ENCODE measurements at places on chromosomes 6 and 20. TPM values are rescaled to one million over a fixed set of nuclear protein-coding genes. Genes with fewer than 3 reads are reported as not detected.

- no peak overlapping the region for H3K27ac ChIP-seq
- no peaks in the 10 kb centered on the region for H3K4me1 ChIP-seq
- no peak overlapping the region for H3K4me3 ChIP-seq
- H3K36me3 ChIP-seq = no peaks in the 10 kb centered on the region
These were observed 82.9 kb upstream of the MARCKS start for GRCh38 chr6:113774127-113774825.

GRCh38 chr6:153872946-153873345 lies 166.1 kb upstream of the OPRM1 start:
- no peaks in the 10 kb centered on the region for H3K36me3 ChIP-seq
- no peak overlapping the region for H3K27ac ChIP-seq
- no peaks in the 10 kb centered on the region for H3K4me1 ChIP-seq
- H3K27me3 ChIP-seq = no peaks in the 10 kb centered on the region
- H3K4me3 ChIP-seq = no peak overlapping the region
- no peak for DNase-seq

DNA sequence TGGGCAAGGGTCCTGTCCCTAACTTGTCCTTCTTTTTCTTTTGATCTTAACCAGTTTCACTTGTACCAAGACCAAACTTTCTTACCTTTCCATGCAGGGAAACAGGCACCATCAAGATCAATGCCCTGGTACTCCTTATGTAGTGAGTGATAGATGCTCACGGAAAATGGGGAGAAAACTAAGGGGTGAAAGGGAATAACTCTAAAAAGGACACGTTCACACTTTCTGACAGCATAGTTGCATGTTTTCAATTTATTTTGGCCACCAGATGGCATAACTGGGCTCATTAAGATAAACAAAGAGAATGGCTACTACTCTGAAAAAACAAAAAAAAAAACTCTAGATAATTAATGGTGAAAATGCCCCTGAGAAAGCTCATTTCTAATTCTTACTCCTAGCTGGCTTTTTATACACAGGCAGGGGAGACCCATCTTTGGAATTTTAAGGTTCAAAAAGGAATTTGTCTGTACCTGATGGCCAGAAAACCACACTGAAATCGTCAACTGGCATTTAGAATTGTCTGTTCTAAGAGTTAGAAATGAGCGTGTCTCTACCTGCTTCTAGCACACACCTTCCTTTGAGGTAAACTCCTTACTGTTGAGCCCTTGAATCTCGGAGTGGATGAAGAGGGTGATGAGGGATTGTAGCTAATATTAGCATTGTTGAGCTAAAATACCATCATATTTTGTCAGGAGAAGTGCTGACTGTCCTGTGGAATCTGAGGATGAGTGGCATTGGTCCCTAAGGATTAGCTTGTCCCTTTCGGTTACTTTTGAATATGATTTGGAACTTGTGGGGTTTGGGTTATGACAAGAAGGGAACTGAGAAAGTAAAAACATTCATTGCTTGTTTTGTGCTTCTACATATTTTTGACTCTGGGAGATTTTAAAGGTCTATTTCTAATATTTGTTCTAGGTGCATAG lies 62.2 kb upstream of the DDR1 start:
- DNase-seq = peak; percentile 73
- H3K4me1 ChIP-seq = no peaks in the 10 kb centered on the region
- no peaks in the 10 kb centered on the region for H3K36me3 ChIP-seq

GRCh38 chr20:63032861-63033793 lies 26.4 kb upstream of the BHLHE23 start:
- peak overlapping the region; percentile 93 for H3K27ac ChIP-seq
- peaks cover 54% of the 10 kb centered on the region for H3K4me1 ChIP-seq
- no peaks in the 10 kb centered on the region for H3K27me3 ChIP-seq
- peak; percentile 96 for DNase-seq

- no peaks in the 10 kb centered on the region for H3K27me3 ChIP-seq
- H3K36me3 ChIP-seq = no peaks in the 10 kb centered on the region
- H3K27ac ChIP-seq = no peak overlapping the region
- H3K4me1 ChIP-seq = no peaks in the 10 kb centered on the region
These were observed 76.5 kb downstream of the EYA4 start for GRCh38 chr6:133317704-133318103.

The CSTF1 gene
- 75.2 TPM for total RNA-seq

The SEL1L2 gene
- not detected for total RNA-seq

The MICAL1 gene
- total RNA-seq = 71.6 TPM

All from Karpas-422 (cell line).